Hematopoietic multipotent progenitor cell (in vitro differentiated cells): ENCODE measurements at places on chromosomes 1 and 21.
A peak's percentile ranks its signal among the peaks of the same experiment; 100 is the strongest.

DNA sequence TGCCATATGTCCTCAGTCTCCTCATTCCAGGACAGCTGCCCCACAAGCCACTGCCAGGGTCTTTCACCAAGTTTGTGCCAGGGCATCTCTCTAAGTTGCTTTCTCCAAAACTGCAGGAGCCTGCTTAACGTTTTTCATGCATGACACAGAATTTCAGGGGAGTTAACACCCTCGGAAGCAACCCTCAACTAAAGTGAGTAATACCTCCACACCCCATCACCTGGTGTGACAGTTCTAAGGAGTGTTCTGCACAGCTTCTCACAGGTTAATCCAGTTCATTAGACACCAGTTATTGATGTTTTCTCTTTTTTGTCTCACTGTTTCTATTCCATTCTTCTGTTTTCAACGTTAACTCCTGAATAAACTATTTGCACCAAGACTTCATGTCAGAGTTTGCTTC lies 115.0 kb downstream of the BACH1 start:
- DNase-seq = no peak

GRCh38 chr21:22728091-22728490 lies 1729.9 kb downstream of the NCAM2 start:
- DNase-seq = no peak

DNA sequence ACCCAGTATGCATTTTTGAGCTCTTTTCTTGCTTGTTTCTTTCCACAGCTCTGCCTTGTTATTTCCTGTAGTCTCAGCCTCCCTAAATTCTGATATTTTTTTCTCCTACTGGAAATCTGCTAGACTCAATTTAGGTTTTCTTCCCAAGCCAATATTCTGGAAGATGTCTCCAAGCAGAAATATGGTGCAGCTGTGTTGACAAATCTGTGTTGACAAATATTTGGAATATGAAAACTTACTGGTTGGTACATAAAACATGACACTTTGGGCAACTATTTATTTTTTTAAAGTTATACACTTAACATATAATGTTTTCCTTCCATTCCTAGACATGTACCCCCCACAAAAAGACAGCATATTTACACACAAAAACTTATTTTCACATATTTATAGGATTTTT lies 1048.4 kb downstream of the NCAM2 start:
- DNase-seq = no peak

GRCh38 chr1:183989078-183989577 lies 48.4 kb downstream of the COLGALT2 start:
- DNase-seq = no peak

DNA sequence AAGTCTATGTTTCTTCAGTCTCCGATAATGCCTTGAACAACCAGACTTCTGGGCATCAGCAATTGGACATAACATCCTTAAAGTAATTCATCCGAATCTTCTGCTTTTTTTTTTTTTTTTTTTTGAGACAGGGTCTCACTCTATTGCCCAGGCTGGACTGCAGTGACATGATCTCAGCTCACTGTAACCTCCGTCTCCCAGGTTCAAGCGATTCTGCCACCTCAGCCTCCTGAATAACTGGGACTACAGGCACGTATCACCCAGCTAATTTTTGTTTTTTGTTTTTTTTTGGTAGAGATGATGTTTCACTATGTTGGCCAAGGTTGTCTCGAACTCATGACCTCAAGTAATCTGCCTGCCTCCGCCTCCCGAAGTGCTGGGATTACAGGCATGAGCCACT lies 23.9 kb upstream of the CFAP126 start:
- no peak for DNase-seq

- no peak for DNase-seq
Observed at GRCh38 chr1:4109628-4109940, 209.5 kb upstream of the C1orf174 start.

DNA sequence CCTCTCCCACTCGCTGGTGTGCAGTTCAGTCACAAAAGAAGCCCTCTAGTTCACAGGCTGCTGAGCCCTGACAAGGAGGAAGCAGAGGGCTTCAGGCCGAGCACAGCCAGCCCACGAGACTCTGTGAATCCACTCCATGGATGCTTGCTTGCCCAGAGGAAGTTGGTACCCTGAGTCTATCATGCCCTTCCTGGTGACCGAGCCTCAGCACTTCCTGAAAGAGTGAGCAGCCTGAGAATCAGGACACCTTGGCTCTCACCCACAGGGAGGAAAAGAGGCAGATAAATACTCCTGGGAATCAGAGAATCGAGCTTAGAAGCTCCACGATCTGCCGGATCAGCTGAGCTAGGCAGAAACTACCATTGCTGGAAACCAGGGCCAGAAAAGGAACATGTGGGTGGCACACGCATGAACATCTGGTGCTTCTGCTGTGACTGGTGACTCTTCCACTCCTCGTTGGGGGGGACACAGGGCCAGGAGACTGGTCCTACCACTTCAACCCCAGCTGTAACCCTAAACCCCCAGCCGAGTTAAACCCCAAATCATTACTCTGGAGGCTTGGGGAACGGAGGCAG lies 376.3 kb upstream of the CAMK1G start:
- DNase-seq = no peak

GRCh38 chr1:45879885-45880598 lies 76.6 kb downstream of the MAST2 start:
- no peak for DNase-seq

DNA sequence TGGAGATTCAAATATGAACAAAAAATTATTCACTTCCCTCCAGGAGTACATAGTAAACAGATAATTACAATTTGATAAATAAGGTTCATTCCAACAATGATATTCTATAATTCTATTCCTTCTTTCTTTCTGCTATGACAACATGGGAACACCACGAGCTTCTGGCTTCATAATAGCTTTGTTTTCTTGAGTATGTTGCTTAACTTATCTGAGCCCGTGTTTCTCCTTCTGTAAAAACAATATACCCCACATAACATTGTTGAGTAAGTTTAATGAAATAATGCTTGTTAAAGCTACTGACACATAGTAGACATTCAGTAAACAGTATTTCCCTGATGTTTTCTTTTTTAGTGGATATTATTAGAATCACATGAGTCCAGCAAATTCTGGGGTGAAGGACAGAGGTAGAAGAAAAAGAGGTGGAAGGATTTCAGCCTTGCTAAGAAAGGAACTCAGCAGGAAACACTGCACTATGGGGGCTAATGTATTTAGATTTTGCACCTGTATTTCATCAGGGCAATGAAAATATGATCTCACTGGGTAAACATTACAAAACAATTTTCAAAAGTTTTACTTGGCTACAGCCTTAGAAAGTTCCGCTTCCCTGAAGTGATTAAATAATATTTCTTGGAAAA lies 430.8 kb upstream of the C1orf87 start:
- DNase-seq = no peak

GRCh38 chr1:31122101-31122735 lies 56.7 kb upstream of the PUM1 start:
- no peak for DNase-seq

GRCh38 chr1:35559317-35559944 lies 1.8 kb downstream of the NCDN start:
- no peak for DNase-seq

GRCh38 chr1:99003581-99004253 lies 944 bp downstream of the PLPPR5 start:
- no peak for DNase-seq

GRCh38 chr21:21481239-21481638 lies 483.0 kb downstream of the NCAM2 start:
- no peak for DNase-seq

DNA sequence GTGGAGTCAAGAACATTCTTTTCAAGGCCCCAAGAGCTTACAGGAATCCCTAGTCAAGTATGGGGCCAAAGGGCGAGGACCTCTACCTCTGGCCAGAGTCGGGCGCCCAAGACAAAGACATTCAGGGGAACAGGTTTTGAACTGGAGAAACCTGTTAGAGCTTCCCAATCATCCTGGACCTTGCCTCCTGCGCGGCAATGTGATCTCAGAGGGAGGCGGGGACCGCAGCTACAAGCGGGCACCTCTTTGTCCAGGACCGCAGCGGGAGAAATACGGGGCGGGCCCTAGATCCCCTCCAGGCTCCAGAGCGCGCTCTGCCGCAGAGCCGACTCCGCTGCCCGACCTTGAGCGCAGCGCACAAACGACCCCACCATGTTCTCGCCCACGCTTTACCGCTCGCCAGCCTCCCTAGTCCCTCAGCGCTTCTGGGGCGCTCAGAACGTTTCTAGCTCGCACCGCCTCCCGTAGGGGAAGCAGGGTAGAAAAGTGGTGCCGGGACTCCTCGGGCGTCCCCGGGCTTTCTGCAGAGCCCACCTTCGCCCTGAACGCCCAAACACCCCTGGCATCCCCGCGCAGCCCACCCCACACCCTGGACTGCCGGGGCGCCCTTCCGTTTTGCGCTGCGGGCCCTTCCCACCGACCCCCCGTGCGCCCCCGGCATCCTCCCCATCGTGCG lies 28.1 kb downstream of the RABIF start:
- peak; percentile 52 for DNase-seq

GRCh38 chr1:113934511-113935055 lies 5.5 kb downstream of the HIPK1 start:
- DNase-seq = no peak

GRCh38 chr1:42943166-42943565 lies 15.5 kb downstream of the SLC2A1 start:
- no peak for DNase-seq

- DNase-seq = no peak
Observed at GRCh38 chr1:180504186-180504585, 1.8 kb upstream of the ACBD6 start.

GRCh38 chr1:218874313-218874712 lies 299.4 kb upstream of the LYPLAL1 start:
- no peak for DNase-seq

DNA sequence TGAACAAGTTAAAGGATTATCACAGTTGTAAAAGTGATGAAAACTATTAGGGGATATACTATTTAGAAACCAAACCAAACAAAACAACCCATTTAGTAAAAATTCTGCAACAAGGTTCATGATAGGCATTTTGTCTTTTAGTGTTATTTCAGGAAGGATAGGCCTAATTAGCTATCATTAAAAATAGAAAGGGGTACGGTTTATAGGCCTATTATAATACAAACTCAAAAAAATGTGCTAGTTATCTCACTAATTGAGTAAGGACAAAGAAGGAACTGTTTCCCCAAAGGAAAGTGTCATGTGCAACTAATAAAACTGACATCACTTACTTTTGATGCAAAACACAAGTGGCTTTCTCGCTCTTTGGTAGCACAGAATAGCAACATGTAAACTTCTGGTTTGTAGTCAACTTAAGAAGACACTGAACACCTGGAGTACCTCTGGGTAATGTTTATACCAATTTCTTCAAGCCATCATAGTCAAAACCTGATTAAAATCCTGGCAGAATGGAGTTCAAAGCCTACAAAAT lies 28.5 kb downstream of the SLC16A1 start:
- DNase-seq = no peak

- DNase-seq = no peak
Observed at GRCh38 chr21:15159382-15160020, 94.7 kb upstream of the NRIP1 start.

GRCh38 chr1:212749821-212750535 lies 41.6 kb downstream of the NSL1 start:
- peak; percentile 40 for DNase-seq

- DNase-seq = no peak
Observed at GRCh38 chr1:114718661-114719423, 2.3 kb upstream of the NRAS start.

- no peak for DNase-seq
Observed at GRCh38 chr1:220233927-220234326, 38.3 kb downstream of the RAB3GAP2 start.

DNA sequence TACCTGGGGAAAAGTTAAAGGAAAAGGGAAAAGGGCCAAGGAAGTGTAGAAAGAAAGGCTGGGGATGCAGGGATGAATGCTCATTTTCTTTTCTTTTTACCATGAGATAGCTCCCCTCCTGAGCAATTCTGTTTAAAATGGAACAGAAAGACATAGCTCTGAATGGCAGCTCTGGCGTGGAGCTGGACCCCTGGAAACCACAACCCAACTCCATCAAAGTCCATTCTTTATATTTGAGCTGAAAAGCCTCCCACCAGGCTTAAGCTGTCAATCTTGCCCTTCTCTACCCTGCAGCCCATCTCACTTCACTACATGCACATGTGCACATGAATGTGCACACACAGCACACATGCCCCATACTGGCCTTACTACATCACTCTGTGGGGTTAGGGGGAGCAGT lies 69.2 kb downstream of the TNR start:
- DNase-seq = no peak

DNA sequence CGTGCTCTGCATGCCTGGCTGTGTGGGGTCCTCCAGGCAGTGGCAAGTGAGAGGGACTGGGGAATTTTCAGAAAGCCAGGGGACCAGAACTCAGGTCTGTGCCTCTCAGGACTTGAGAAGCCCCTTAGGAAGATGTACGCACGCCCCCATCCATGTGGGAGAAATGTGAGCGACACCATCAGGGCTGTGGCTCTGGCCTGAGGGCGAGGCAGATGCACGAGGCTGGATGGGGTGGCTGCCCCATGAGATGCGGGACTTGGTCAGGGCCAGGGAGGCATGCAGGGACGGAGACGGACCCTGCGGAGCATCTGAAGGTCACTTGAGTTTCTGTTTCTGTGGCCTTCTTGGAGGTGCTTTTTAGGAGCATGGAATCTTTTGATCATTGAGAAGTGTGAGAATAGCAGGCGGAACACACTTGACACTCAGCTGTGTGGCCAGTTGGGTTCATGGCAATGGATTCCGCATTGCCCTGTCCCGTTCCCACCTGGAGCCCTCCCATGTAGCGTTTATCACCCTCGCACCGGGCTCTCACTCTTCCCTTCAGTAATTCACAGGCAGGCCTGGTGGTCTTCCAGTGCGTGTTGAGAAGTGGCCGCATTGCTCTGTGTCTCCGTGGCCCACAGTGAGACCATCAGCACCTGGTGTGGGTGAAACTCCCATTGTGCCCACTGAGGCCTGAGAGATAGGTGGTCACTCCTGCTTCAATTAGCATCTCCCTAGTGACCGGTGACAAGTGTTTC lies 30.7 kb upstream of the ACTRT2 start:
- DNase-seq = no peak

DNA sequence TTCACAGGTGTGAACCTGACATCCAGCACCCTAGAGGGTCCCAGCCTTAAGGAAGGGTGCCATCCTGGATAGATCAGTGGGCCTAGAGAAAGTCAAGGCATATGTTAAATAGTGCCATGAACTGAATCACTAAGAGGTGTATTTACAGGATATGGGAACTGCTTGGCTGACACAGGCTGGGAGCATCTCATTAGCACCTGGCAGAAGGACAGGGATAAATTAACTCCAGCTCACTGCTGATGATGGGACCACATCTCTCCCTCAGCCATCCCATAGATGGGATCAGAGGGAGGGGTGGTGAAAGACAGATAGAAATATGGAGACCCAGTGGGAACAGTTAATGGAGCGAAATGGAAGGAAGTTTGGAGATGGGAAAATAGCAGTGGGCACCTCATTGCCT lies 122.0 kb downstream of the IGSF21 start:
- DNase-seq = no peak

- DNase-seq = no peak
Observed at GRCh38 chr1:68558321-68559026, 61.6 kb upstream of the DEPDC1 start.

GRCh38 chr1:162689745-162690671 lies 57.7 kb downstream of the DDR2 start:
- DNase-seq = no peak

DNA sequence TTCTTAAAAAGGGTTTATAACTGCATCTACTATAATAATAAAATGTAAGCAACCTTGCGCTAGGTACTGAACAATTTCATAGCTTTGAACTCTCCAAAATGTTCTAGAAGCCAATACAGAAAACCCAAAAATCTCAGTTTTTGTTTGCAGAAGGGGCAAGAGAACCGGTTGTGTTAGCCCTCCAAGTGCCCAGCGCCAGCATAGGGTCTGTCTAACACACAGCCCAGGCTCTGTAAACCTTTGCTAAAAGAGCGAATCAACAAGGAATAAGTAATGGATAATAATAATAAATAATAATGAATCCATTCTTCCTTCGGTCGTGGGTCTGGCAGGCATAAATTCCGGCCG lies 333 bp upstream of the CHAF1B start:
- no peak for DNase-seq
